Omental fat pad (tissue), 4 donors: ENCODE measurements at places on chromosomes 6 and 20.

DNA sequence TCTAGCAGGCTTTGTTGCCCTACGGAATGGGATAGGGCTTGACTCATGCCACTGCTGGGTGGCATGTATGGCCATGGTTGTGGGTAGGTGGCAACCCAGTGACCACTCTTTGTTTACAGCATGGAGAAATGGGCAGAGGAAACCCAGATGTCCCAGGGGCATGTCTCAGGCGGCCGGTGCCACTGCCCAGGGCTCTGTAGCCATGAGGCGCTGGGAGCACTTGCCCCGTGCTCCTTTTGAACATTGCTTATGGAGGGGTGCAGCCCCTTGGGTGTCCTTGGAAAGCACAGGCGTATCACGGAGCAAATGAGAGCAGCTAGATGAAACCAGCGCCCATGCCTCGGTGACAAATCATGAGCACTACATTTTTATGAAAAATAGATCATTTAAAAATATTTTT lies 212.5 kb upstream of the ECI2 start:
- DNase-seq, result no peak

GRCh38 chr6:116500969-116501433 lies 10.4 kb upstream of the CALHM5 start:
- DNase-seq, result no peak

- DNase-seq, result no peak
Measured at GRCh38 chr6:92887871-92888270, 531.5 kb downstream of the EPHA7 start.

- no peak for DNase-seq
Measured at GRCh38 chr6:137011406-137011805, 33.4 kb downstream of the IL20RA start.

GRCh38 chr6:7282097-7282906 lies 30.7 kb downstream of the SSR1 start:
- DNase-seq, result no peak

DNA sequence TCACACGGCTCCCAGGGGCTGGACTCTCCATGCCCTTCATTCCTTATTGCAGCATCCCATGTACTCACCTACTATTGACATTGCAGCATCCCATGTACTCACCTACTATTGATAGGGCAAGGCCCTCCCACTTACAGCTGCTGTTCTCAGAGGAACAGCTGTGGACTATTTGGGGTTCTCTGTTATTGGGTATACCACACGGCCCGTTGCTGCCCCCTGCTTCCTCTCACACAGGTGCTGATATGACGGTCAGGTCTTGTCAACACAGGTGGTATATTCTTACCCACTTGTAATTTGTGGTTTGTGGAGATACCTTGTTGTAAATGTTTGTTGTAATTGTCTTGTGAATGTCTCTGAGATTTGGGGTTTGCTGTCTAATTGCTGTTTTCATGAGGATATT lies 18.8 kb downstream of the ALDH5A1 start:
- DNase-seq, result no peak

GRCh38 chr20:7889736-7890135 lies 50.5 kb downstream of the HAO1 start:
- no peak for DNase-seq

GRCh38 chr20:57062241-57062640 lies 204.2 kb downstream of the BMP7 start:
- DNase-seq, result no peak

- DNase-seq, result no peak
Measured at GRCh38 chr6:169070506-169071176, 183.0 kb downstream of the THBS2 start.

DNA sequence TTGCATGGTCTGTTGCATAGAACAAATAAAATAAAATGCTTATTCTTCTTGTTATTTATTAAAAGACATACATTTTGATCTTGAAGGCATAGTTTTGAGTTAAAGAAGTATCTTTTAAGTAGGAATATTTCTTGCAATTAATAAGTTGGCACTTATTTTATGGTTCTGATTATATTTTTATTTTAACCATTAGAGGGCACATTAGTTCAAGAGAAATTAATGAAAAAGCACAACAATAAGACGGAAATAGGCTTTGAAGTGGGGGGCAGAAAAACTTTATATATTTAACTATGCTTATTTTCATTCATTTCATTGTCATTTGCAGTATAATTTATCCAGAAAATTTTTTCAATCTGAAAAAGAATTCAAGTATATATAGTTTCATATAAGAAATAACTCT lies 44.2 kb upstream of the MAP3K7 start:
- DNase-seq, result no peak

DNA sequence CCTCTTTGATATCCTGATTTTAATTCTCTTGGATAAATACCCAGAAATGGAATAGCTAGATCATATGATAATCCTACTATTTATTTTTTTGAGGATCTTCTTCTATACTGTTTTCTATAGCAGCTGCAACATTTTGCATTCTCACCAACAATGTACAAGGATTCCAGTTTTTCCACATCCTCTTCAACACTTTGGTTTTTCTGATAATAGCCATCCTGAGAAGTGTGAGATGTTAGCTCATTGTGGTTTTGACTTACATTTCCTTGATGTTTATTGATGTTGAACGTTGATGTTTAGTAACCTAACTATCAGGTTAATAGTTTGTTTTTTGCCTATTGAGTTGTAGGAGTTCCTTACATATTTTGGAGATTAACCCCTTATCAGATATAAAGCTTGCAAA lies 217.3 kb downstream of the LRFN2 start:
- no peak for DNase-seq

- no peak for DNase-seq
Measured at GRCh38 chr6:71164890-71165289, 123.7 kb upstream of the OGFRL1 start.

DNA sequence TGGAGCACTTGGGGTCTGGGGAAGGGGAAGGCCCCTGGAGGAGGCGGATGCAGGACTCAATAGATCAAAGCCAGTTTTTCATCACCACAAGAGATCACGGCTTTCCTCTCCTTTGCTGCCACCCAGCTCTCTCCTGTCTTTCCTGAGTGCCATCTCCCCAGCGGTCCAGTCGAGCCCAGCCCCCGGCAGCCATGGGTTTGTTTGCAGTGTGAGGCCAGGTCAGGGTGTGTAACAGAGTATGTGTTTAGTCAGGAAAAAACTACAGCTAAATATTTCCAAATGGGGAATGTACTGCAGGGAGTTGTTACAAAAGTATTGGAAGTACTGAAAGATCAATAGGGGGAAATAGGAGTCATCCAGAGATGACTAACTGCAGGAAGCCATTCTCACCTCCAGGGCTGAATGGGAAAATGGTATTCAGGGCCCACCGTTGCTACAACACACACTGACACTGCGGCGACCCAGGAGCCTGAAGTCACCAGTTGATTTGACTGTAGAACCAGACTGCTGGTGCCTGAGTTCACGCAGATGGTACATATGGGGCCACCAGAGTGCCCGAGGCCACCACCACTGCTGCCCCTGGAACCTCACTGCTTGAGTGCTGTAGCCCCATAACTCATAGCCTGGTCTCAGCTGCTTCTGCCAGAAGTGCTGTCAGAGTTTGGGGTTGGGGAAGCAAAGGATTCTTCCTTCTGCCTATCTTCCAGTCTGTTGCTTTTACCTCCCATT lies 23.6 kb upstream of the FANCE start:
- no peak for DNase-seq

DNA sequence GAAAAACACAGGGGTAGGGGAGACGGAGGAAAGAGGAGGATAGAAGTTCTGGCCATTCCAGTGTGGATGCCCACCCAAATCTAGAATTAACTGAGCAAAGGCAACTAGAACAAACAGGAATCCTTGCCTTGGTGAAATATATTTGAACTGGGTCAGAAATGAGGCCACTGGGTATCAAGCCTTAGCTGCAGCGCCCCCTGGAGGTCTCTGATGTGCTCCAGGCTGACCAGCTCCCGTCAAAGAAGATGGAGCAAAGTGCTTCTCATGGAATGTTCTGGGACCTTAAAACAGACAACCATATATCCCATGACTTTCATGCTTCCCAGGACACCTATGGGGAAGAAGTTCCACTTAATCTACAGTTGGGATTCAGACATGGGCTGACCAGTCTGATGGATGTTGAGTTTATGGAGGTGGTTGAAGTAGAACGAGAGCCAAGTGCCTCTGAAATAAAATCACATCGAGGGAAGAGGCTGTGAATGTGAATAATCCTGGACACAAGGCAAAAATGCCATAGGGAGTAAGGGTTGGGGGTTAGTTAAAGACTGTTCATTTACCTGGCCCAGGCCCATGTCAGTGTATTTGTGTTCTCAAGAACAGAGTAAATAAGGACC lies 50.4 kb downstream of the HLA-DPB1 start:
- peak; percentile 75 for DNase-seq
